ENCODE measurements at places on chromosomes 12 and 14.

- DNase-seq: no peak
These were observed 113.2 kb downstream of the DENND5B start for GRCh38 chr12:31477687-31478086.

GRCh38 chr12:52442600-52443061, 8.5 kb upstream of the KRT75 start:
- DNase-seq: peak; percentile 80

DNA sequence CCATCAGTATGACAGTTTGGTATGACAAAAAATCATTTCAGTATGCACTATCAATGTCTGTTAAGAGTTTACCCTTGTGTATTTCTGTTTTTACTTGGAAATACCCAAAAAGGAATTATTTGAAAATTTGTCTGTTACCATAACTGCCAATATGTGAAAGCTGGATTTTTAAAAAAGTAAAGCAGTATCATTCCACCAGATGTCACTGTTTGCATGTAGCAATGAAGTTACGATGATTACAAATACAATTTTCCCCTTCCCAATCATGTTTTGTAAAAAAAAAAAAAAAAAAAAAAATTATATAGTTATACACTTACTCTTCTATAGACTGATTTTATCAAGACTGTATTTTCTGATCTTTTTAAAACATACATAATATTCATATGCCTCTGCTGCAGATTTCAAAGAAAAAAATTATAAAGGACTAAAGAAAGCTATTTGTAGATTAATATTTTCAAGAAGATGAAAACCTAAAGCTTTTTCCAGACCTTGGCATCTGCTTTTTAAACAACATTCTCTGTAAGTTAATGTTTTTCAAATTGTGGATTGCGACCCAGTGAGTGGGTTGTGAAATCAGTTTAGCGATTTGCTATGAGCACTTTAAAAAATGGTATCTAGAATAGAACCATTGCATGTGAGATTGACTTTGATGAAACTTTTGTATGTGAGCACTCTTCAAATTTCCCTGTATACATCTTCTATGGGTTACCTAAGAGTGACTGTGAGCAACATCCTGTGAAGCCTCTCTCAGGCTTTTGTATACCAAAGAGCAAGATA, 114.2 kb downstream of the TTC6 start:
- DNase-seq: peak; percentile 36

GRCh38 chr14:24132976-24133375, 2.5 kb downstream of the FITM1 start:
- DNase-seq: no peak

- no peak for DNase-seq
These were observed 101.9 kb upstream of the BMP4 start for GRCh38 chr14:54058505-54058904.

DNA sequence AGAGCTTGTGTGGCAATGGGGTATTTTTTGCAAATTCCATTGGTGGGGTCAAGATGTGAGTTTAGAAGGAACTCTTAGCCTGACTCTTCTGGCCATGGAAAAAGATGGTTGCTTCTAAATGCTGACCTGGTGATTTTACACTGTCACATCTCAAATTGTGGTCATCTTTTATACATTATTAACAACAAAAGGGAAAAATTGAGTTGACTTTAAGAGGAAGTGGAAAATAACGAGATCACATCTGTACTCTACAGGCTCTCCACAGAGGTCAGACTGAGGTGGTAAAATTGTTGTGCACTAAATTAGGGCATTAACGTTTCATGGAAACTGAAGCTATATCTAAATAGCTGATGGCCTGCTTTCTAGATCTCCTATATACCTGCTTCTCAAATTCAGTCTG, 44.7 kb downstream of the PTPN11 start:
- DNase-seq: no peak

GRCh38 chr14:105880616-105881015, 354.2 kb downstream of the TMEM121 start:
- no peak for DNase-seq

DNA sequence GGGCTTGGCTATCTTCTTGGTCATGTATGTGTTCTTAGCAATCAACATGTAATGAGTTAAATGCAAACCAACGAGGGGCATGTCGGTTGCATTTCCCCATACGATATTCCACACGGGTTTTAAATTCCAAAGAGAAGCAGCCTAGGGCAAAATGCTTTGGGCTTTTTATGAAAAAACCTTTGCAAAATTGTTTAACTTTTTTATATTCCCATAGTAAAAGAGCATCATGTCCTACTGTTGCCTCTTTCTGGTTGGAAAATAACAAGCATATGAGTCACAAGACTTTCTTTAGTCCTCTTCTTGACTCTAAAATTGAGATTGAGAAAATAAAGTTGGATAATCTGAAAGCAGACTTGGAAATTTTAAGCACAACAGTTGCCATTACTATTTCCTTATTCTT, 3.8 kb upstream of the DIO2 start:
- DNase-seq: no peak

DNA sequence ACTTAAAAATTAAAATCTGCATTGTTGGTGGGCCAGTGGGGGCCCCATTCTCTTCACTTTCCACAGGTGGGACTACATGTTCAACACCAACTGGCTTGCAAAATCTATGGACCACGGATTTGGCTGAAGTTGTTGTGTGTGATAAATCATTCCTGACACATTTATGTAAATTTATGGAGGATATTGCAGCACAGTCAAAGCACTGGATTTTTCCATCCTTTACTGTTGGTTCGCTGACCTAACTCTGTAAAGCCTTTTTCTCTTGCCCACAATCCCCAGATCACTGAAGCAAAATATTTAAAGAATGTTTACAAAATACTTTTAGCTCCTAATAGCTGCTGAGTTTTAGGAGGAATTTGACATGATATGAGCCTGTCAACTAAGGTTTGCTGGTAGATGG, 219.7 kb upstream of the PRICKLE1 start:
- peak; percentile 40 for DNase-seq

- peak; percentile 35 for DNase-seq
These were observed 611 bp downstream of the SARNP start for GRCh38 chr12:55816881-55817344.

GRCh38 chr14:20215196-20215595, 8.3 kb upstream of the OR11H6 start:
- peak; percentile 10 for DNase-seq

- no peak for DNase-seq
These were observed 294.8 kb upstream of the G2E3 start for GRCh38 chr14:30264161-30264560.

DNA sequence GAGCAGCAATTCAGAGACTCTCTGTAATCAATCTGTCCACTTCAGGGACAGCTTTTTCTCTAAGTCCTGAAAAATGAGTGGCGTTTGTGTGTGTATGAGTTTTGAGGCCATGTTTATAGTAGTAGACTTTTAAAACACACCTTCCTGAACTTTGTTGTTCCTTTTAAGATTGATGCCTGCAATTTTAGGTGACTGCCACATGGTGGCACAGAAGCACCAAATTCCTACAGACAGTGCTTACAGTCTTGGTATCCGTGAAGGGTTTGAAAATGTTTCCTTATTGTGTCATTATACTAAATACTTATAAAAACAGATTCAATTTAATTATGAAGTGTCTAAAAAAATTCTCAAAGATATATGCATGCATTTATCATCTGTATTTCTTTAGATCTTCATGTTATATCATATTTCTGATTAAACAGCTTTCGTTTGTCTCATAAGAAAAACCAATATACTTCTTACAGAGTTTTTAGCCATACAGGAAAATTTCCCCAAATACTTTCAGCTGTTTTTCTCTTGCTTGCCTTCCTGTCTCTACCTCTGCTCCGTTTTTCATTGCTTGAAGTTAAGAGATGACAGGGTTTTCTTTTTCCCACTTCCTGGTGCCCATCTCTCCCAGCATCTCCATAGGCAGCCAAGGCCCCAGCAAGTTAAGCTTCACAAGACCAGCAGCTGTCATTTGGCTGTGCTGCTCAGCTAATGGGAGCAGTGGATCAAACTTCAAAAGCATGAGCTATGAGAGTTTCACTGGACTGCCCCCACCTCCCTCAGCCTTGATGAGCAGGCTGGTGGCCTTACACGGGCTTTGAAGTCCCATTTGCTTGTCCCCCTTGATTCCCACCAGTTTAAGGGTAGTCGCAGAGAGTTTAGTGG, 259.6 kb downstream of the AKAP6 start:
- peak; percentile 39 for DNase-seq

DNA sequence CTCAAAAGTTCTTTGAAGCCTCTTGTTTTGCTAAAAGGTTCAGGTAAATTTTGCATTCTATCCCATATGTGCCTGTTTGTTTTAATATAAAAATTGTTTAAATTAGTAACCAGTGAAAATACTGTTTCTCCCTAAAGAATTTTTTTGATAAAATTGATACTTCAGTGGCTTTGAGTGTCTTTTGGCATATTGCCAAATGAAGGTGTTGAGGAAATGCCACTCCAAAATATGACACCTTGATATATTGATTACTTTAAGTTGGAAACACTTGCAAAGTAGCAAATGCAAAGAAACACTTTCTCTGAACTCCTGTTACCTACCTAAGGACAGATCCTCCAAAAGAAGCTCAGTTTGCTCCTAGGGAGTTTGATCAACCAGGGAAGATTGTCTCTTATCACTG, 8.4 kb downstream of the STYX start:
- no peak for DNase-seq

DNA sequence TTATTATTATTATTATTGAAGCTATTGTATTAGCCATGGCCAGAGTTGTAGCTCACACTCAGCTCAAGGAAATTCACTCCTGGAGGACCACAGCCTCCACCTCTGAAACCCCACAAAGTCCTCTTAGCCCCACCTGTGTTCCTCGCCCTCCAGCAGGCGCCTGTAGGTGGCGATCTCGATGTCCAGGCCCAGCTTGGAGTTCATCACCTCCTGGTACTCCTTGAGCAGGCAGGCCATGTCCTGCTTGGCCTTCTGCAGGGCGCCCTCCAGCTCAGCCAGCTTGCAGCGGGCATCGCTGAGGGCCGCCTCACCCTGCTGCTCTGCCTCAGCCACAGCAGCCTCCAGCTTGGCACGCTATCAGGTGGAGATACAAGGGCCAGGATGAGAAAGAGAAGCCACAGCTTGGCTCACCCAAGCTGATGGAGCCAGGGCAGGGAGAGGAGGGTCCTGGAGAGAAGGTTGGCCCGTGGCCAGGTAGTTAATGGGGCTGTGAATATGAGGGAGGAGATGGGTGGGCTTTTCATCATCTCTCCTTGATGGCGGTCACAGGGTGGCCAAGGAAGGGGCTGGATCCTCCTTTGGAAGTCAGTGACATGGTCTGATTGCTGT, 5.1 kb downstream of the KRT85 start:
- DNase-seq: no peak

GRCh38 chr12:131455218-131455506, 255.7 kb upstream of the SFSWAP start:
- DNase-seq: no peak

DNA sequence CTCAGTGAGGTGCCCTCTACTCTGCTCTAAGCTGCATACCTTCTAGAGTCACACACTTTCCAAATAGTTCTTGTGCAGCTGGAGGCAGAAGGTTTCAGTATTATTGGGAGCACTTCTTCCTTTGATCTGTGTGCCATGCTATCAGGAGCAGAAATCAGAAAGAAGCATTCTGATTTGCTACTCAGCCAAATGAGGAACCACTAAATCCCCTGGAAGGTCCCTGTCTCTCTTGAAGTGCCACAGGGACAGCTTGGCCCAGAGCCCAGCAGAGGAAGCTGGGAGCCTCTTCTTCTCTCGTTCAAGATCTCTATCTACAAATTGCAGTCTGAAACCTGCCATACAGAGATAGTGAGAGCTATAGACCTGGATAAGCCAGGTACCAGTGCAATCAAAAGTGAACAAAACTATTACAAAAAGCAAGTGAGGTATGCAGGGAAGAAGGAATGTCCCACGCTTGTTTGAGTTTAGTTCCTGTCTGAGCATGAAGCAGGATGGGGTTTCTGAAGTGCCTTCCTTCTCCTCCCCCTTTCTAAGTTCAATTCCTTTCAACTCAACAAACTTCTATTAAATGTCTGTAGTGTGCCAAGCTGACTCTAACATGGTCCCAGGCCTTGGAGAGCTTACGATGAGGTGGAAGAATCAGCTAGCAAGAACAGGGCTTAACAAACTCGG, 100.9 kb upstream of the PARP11 start:
- no peak for DNase-seq

DNA sequence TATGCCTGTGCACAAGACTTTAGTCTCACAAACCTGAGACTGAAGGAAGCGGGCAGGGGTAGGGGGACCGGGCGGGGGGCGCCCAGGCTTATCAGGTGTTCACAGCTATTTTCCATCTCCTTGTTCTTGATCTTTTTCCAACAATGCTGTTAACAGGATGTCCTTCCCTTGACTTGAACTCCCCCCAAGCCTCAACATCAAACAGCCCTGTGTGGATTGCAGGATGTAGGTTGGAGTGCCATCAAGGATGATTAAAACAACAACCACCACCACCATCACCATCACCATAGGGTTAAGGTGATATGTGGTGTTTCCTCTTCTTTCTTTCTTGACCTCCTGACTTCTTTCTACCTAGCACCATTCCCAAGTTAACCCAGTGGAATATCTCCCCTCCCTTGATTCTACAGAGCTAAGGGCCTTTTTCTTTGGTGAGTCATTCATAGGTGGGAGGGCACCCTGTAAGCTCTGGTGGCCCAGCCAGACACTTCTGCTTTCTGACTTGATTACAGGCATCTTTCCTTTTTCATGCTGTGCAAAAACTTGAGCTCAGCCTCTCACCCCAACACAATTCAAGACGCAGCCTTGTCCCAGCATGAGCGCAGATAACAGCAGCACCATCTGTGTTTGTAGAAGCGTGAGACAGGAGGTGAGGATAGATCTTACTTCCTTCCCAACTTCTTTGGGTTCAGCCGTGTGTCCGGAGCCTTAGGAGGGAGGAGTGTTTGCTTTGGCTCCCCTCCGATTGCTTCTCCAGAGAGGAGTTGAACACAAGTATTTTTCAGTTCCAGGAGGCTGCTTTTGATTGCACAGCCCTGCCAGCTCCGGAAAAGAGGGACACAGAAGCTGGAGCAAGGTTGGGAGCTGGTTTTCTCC, 26.8 kb downstream of the FLVCR2 start:
- no peak for DNase-seq

DNA sequence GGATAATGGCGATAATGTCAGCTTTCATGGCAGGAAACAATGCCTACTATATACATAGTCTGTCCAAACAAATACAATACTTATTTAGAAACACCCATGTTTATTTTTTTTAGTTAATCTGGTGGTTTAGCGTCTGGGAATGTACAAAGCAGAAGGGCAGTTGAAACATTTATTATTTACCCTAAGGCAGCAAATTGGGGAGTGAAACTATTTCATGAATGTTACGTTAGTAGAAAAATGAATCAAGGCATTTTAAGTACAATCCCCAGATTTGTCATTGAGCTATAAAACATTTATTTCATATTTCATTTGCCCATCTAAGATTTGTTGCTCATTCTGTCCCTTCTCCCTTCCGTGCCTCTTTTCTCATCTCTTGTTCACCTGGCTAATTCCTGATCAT, 87.1 kb upstream of the ATF1 start:
- no peak for DNase-seq

GRCh38 chr14:31047503-31047902, 21.3 kb upstream of the STRN3 start:
- DNase-seq: no peak

GRCh38 chr14:105439710-105440553, 20.3 kb downstream of the MTA1 start:
- peak; percentile 57 for DNase-seq

GRCh38 chr12:18895946-18896345, 158.0 kb downstream of the CAPZA3 start:
- DNase-seq: no peak

GRCh38 chr14:55764784-55765183, 184.8 kb downstream of the KTN1 start:
- no peak for DNase-seq

- DNase-seq: no peak
These were observed 157.0 kb downstream of the TMEM117 start for GRCh38 chr12:43992856-43993255.

All from GM03348 (cell line).